CD4-positive, alpha-beta T cell treated with Interleukin-4 for 4 hours (primary cell): ENCODE measurements at places on chromosomes 6 and 20.

GRCh38 chr20:44700306-44700705, 14.9 kb upstream of the CCN5 start:
- DNase-seq: no peak

DNA sequence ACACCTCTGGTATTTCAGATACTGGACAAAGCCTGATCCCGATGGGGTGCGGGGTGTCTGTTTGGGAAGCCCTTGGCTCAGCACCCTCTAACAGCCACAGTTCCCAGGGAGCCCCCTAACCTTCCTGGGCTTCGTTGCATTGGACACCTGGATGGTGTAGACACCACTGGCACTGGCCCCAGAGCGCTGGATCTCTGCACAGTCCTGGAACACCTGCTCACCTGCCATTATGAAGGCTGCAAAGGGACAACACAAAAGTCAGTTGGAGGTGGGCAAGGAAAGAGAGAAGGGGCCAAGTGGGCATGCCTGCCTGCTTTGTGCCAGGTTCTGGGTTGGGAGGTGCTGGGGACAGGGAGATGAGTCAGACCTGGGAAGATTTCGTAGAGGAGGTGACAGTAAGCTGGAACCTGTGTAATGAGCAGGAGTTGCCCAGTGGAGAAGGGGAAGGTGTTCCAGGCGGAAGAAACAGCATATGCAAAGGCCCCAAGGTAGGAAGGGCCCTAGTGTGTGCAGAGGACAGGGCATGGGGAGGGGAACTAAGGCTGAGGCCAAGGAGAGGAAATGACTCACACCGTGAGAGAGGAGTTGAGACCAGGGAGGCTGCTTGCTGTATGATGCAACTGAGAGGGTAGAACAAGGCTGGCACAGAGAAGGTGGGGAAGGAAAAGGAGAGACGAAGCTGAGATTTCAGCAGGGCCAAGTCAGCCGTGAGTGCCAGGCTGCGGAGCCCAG, 34.9 kb downstream of the ANGPT4 start:
- no peak for DNase-seq

DNA sequence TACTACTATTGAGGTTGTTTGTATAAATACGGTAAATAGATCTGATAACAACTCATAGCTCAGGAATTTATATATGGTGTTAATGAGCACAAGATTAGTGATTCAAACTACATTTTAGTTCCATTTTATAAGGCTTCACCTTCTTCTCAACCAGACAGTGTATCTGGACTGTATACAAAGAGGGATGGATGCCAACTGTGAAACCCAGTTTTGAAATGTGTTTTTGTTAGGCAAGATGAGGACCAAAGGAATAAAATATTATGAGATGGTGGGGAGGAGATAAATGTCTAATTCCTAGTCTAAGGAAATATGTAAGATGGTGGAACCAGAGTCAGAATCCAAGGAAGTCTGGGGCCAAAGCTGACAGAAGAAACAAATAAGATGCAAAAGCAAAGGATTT, 329.0 kb downstream of the GRIK2 start:
- DNase-seq: no peak

DNA sequence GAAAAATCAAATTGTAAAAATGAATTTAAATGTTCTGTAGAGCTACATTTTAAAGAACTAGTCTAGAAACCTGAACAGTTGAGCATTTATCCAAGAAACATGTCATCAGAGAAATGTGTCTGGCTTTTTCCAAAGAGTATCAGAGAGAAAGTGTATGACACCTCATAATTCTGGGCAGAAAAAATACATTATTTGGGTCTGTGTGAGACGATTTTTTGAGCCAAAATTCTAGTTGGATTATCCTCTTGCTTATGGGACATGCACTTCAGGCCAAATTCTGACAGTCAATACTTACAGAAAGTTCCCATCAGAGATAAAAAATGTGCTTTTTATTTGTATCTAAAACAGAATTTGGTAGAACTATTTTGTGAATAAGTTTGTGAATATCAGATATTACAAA, 1242.7 kb downstream of the EPHA7 start:
- DNase-seq: no peak

- DNase-seq: no peak
These were observed 47.1 kb upstream of the MCM9 start for GRCh38 chr6:118981884-118982574.
